ENCODE measurements at places on chromosomes 16 and 17.

GRCh38 chr16:11053916-11054460, 109.6 kb downstream of the CLEC16A start:
- no peak for DNase-seq

DNA sequence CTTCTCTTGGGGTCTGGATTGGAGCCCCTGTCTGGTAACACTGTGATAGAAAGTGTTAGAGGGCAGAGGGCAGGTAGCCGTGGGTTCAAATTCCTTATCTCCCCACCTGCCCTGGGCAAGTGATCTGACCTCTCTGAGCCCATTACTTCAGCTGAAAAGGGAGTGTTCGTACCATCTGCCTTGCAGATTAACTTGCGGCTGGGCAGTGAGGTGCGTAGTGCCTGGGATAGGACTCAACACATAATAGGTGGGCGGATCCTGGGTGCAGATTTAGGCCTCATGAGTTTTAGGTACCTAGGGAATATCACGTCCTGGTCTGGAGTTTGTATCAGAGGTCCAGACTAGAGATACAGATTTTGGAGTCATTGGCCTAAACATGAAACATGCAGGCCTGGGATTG, 329.6 kb downstream of the CPPED1 start:
- DNase-seq: no peak

- DNase-seq: no peak
Observed at GRCh38 chr17:47744168-47745036, 11.4 kb downstream of the TBX21 start.

DNA sequence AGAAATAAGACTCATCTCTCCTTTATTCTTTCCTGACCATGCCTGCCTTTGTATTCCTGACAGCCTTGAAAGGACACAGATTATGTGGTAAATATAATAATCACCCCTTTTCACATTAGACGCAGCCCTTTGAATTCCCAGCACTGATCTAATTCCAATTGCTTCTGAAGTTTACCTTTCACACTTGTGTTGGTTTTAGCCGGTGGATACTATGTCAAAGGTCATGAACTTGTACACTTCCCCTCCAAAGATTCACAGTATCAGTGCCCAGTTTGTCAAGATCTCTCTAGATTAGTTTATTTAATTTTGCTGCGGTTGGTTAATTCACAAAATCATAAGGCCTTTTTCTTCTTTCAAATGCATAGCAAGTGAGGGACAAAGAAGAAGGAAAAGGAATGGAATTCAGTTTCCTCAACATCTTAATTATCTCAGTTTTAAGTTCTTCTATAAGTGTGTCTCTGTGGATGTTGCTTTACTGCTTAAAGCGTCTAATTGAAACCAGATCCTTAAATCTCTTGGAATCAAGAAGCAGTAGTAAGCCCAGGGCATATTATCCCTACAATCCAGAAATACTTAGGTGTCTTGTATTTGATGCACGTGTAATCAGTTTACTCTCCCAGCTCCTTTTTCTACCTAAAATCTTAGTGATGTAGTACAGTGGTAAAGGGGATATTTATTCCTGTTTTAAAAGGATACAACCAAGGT, 174.3 kb upstream of the TBX2 start:
- no peak for DNase-seq

DNA sequence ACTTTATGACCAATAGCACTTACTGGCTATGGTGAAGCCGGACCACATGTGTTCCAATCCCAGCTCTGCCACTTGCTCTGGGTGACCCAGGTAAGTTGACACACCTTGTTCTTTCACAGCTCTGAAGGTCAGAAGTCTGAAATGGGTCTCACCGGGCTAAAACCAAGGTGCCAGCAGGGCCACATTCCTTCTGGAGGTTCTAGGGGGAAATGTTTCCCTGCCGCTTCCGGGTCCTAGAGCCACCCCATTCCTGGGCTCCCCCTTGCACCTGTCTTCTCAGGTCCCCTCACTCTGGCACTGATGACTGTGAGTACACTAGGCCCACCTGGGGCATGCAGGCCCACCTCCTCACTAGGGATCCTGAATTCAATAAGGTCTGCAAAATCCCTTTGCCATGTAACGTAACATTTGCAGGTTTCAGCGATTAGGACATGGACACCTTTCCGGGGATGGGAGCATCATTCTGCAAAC, 11.4 kb downstream of the USP7 start:
- DNase-seq: no peak

DNA sequence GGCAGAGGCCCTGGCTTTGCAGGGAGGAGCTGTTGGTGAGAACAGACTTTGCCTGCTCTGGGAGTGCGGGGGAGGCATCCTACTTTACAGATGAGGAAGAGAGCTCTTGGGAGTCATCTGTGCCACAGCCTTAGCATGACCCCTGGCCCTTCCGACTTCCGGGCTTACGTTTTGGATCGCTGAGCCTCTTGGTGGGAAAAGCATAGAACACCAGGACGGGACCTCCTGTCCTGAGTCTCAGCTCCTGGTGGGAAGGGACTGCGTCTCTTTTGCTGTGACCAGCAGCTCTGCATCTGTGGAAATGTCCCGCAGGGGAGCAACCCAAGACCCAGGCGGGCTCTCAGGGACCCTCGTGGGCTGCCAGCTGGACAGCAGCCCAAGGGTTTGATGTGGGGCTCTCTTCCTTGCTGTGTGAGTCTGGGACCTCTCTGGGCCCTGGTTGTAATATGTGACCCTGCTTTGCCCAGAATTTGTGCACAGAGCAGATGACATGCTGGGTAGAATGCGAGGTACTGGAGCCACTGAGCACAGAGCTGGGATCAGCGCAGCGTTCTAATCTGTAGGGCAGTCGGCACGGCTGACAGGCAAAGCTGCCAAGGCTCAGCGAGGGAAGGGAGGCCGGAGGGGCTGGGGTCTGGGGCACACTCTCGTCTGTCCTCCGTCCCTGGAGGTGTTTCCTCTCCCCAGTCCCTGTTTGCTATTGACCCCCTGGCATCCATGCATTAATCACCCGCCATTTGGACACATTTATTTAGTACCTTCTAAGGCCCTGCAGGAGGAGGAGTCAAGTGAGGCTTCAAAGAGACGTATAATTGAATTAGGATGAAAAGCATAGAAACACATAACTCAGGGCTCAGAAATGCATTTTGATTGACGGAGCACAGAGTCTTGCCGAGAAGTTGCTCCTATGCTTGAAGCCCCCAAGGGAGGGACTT, 64.0 kb downstream of the NT5M start:
- no peak for DNase-seq

DNA sequence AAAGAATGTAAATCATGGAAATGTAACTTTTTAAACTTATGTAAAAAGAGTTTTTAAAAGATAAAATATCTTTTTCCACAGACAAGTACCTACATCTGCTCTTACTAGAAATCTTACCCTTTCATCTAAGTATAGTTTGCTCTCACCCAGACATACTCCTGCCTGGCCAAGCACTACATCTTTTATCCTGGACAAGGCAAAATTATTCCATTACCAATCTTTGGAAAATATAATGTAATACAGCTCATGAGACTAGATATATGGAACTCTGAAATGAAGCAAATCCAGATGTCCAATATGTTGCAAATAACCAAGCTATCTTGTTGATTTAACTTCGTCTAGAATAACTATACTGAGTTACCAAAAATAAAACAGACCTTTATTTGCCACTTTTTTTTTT, 50.0 kb downstream of the VMP1 start:
- DNase-seq: no peak

Data from anterior cingulate cortex (tissue), 58 donors.